ENCODE measurements at places on chromosomes 16 and 17.

GRCh38 chr17:63542942-63543821 is 7.1 kb upstream of the DCAF7 start:
- no peak for DNase-seq

DNA sequence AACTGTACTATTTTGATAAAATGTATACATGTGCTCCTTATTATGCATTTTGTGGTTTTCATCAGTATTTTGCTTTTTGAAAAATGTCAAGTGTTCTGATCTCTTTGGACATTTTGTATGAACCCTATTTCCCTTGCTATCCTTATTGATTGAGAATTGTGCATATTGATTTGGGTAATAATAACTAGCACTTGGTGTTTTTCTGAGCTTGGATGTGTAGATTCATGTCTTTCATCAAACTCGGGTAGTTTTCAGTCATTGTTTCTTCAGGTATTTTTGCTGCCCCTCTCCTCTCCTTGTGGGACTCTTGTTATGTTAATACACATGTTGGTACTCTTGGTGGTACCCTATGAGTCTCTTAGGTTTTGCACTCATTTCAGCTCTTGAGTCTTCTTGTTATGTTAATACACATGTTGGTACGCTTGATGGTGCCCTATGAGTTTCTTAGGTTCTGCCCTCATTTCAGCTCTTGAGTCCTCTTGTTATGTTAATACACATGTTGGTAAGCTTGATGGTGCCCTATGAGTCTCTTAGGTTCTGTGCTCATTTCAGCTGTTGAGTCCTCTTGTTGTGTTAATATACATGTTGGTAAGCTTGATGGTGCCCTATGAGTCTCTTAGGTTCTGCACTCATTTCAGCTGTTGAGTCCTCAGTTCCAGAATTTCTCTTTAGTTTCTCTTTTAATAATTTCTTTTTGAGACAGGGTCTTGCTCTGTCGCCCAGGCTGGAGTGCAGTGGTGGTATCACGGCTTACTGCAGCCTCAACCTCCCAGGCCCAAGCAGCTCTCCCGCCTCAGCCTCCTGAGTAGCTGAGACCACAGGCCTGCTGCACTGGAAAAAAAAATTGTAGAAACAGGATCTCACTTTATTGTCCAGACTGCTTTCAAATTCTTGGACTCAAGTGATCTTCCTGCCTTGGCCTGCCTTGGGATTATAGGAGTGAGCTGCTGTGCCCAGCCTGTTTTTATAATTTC is 19.3 kb downstream of the ZNF750 start:
- DNase-seq, result no peak

- DNase-seq, result no peak
These were observed 31.0 kb downstream of the MBTPS1 start for GRCh38 chr16:84085773-84086172.

DNA sequence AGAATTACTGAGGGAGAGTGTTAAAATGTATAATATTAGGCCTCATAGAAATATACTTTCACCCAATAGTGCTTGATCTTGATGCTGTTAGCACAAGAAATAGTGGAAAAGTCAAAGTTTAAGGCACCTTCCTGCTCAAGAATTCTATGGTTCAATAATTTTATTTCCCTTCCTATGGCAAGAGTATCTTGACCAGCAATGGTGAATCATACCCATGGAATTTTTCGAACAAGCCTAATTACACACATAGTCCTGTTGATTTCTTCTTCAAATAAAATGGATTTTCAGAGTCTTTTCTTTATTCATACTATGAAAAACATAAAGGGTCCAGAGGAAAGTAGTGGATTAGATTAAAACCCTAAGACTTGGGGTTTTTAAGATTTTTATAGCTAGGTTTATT is 810.6 kb downstream of the CDH11 start:
- DNase-seq, result no peak

DNA sequence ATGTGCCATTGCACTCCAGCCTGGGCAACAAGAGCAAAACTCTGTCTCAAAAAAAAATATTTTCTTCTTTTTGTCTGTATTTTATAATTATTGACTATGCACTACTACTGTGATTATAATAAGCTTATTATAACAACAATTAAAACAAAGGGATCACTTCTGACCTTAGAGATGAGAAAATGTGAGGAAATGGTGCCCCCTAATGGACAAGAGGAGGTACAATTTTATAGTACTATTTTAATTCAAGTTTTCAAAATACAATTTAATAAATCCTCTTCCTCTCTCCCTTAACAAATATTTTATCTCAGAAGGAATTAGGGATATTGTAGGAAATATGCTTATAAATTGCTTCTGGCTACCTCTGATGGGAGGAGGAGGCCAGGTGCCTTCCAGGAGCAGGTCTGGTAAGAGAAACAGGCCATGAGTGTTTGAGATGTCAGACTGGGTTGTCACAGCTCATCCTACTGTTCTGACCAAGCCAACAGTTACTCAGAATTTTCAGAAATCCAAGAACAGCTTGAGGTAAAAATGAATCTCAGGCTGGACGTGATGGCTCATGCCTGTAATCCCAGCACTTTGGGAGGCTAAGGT is 14.0 kb downstream of the VPS53 start:
- DNase-seq, result no peak

- no peak for DNase-seq
These were observed 33.7 kb downstream of the CPSF4L start for GRCh38 chr17:73227944-73228343.

GRCh38 chr17:10699856-10700255 is 2.5 kb downstream of the ADPRM start:
- no peak for DNase-seq

DNA sequence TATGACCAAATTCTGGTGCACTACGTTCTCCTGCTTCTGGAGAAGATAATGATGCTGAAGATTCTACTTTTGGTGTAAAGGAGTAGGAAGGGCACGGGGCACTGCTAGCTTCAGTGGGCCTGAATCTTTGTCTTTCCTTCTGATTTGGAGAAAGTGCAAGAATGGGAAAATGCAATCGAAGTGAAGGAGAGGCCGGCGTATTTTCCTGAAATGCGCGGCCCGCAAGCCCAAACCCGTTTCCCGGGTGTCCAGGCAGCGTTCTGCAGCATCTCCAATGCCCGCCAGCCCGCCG is 372 bp upstream of the NDE1 start:
- no peak for DNase-seq

Data from stimulated activated CD4-positive, alpha-beta T cell treated with anti-CD3 and anti-CD28 coated beads, Interleukin-4, amount 100 ng/mL, for 1 hour (primary cell).